ENCODE measurements at places on chromosomes 7 and 10.
A peak's percentile ranks its signal among the peaks of the same experiment; 100 is the strongest.

DNA sequence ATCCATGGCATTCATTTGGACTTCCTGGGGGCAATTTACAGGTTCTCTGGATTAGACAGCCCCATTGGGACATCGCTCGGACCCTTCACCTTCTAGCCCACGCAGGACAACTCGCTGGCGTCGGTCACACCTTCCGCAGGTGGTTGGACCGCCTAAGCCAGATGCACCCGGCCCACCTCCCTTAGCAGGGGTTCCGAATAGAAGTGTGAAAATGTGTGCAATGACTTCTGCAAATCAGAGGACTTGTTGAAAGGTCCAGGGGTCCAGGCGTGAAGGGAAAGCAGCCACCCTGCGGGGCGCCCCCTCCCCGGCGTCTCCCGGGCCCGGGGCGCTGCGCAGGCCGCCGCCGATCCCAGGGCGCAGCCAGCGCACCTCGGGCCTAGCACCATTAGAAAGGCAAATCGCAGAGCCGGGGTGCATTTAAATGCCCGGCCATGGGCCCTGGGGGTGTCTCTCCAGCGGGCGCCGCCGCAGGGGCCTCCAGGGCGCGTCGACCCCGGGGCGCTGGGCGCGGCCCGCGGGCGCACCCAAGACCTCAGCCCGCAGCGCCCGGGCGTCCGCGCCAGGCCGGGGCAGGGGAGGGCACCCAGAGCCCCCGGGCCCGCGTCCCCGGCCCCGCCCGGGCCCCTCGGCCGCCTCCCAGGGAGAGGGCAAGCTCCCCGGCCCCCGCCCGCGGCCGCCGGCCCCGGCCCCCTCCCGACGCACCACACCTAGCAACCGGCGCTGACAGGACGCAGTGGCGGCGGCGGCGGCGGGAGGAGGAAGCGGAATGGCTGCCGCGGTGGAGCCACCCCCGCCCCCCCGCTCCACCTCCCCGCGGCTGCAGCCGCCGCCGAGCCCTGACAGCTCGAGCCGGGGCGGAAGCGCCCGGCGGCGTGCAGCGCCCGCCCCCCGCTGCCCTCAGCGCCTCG lies 1.2 kb downstream of the JAZF1 start:
- peak; percentile 59 for DNase-seq

- no peak for DNase-seq
Observed at GRCh38 chr10:88657901-88658300, 6.3 kb upstream of the LIPF start.

DNA sequence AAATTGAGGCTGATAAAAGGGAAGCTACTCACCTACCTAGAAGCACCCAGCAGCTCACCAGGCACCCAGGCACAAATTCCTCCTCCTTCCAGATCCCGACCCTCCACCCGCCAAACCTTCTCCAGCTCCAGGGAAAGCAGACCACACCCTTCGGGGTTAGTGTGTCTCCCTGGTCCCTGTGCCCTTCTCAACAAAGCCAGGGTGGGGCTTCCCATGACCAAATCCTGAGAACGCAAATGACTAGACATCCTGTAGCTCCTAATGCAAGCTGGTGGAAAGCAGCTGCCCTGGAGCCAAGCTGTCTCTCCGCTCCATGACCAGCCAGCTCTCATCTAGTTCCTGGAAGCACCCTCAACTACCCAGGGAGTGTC lies 4.4 kb downstream of the TBX20 start:
- DNase-seq, result peak; percentile 40

- DNase-seq, result no peak
Observed at GRCh38 chr10:28320090-28320489, 17.2 kb upstream of the MPP7 start.

Data from fibroblast of villous mesenchyme (primary cell).